ENCODE measurements at places on chromosomes 4 and X.

DNA sequence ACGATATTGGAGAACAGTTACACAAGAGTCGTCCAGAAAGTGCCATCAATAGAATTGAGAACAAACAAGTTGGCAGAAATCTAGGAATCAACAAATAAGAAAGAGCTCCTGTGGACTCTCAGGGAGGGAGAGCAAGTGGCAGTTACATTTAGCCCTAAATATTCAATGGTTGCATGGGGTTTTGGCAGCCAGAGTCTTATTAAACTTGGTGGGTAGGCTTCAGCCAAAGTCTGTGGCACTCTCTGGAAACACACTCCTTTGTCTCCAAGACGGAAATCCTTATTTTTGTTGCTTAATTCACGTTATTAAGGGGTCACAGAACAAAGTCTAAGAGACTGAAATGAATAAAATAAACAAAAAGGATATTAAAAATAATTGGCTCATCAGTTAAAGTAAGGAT is 742.2 kb upstream of the ATOH1 start:
- DNase-seq, result no peak

- no peak for DNase-seq
Measured at GRCh38 chr4:81314196-81314896, 99.3 kb upstream of the PRKG2 start.

DNA sequence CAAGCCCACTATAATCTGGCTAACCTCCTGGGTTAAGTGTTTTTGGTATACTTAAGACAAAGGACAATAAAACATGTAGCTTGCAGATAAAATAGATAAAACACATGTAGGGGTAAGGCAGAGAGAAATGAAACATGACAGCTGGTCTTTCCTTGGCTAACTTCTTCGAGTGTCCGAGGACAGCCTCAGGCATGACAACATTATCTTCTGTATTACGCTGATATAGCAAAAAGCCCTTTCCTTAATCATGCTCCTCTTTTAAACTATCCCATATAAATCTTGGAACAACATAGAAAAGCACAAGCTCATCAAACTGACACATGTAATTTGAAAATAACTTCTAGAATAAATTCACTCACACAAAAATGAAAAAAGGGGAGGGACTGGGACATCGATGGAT is 91.1 kb downstream of the SEL1L3 start:
- DNase-seq, result no peak

- no peak for DNase-seq
Measured at GRCh38 chrX:149161435-149162088, 343.5 kb downstream of the IDS start.

- DNase-seq, result no peak
Measured at GRCh38 chr4:1019320-1019719, 7.9 kb downstream of the FGFRL1 start.

- no peak for DNase-seq
Measured at GRCh38 chr4:40194602-40195161, 2.1 kb upstream of the RHOH start.

GRCh38 chrX:134969726-134970125 is 21.1 kb upstream of the SMIM10 start:
- DNase-seq, result no peak

GRCh38 chrX:150635952-150636351 is 57.2 kb upstream of the MTMR1 start:
- no peak for DNase-seq

Data from BE2C (cell line).